ENCODE measurements at places on chromosomes 11 and 22.

DNA sequence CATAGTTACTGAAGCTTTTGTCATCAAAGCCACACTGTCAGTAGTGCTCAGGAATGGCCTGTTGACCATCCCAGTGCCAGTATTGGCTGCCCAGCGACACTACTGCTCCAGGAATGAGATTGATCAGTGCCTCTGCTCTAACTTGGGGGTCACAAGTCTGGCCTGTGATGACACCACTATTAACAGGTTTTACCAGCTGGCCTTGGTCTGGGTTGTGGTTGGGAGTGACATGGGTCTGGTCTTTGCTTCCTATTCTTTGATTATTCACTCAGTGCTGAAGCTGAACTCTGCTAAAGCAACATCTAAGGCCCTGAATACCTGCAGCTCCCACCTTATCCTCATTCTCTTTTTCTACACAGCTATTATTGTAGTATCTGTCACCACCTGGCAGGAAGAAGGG, 21.5 kb downstream of the OR56B4 start:
- no peak for DNase-seq

DNA sequence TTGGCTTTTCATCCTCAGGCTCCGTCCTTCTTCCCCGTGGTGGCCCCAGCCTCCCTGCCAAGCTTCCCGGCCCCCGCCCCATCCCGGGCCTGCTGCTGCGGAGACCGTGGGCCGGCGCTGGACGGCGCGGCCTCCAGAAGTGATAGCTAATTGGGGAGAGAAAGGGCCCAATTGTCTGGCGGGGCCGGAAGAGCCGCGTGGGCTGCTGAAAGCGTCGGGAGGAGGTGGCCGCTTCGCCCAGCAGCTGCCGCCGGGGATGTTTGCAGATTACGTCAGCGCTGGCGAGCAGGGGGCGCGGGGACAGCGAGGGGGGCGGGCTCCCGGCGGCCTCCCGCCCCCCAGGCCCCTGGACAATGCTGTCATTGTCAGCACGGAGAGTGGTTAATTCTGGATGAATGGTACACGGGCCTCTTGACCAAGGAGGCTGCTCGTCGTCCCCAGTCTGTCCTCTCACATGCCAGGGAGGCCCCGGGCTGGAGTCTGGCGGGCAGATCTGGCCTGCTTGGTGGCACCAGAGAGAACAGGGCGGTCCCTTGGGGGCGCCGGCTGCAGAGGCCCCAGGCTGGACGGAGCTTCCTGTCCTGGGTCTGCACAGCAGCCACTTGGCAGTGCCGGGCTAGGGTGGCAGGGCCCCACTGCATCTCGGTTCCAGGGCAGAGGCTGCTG, 1.6 kb downstream of the SMIM38 start:
- no peak for DNase-seq

DNA sequence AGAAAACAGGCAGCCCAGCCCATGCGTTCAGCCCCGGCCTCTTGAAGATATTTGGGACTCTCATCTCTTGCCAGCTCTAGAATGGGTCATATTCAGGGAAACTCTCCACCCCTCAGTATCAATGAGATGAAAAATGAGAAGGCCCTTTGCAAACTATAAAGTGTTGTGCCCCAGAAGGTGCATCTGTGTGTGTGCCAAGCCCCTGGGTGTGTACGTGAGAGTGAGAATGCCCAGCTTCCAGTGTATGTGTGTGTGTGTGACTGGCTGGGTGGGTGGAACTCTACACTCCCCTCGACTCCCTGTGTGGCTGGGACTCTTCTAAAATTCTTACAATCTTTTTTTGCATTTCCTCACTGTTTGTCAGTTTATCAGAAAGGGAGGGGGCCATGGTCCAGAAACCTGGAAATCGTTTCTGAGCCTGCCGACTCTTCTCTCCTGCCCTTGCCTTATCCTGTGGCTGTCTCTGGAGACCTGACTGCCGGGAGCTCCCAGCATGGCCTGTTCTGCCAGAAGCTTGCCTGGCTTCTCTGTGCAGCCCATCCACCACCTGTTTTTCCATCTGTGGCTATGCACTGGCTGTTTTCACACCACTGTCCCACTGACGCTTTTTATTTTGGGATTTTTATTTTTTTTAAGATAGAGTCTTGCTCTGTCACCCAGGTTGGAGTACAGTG, 1.2 kb downstream of the P2RY6 start:
- DNase-seq, result no peak

DNA sequence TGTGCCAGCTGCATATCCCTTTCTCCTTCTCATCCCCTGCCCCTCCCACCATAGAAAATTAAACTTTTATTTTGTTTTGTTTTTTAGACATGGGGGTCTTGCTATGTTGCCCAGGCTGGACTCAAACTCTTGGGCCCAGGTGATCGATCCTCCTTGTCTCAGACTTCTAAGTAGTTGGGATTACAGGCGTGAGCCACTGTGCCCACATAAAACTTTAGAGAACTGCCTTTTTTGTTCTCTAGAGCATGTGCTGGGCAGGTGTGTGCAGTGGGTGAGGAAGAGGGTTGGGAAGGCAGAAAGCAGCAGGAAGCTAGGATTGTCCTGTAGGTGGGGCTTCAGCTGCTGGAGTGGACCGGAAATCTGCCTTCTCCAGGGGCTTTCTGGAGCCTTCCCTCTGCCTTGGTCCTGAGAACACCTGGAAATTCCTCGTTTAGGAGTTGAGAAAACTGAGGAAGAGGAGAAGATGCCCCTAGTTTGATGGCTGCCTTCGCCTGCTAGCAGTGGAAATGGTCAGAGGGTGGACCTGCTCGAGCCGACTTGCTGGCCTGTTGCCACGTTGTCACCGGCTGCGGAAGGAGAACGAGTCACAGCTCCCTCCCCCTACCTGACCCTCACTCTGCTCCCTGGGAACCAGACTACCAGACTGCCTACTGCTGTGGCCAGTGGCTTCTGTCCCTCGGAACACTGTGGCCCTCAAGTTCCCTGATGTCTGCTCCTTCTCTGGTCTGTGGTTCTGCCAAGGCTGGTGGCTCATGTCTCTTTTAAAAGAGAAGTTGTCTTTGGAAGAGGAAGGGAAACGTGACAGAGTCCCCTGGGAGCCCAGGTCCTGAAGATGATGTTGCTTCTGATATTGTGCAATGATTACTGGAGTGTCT, 4.0 kb downstream of the ST14 start:
- DNase-seq, result no peak

- DNase-seq, result peak; percentile 39
Measured at GRCh38 chr22:29268511-29269229, 602 bp downstream of the EWSR1 start.

Data from brain pericyte (primary cell).